NCI-H2227 treated with DMSO at 0.1 percent for 48 hours (cell line): ENCODE measurements at places on chromosomes 12 and 14.

DNA sequence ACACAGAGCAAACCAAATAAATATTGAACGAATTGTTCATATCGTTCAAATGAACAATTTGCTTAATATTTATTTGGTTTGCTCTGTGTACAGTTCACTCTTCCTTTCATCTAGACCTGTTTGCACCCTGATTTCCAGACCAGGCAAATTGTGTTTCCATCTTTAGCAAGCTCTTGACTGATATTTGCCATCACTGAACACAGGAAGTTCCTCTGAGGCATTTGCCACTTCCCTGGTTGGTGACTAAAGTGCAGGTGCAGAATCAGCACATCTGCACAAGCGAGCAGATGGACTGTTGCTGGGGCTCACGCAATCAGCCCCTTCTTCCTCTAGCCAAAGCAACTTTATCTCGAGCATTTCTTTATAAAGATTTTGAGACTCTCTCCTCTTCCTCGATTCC lies 112.9 kb downstream of the DAAM1 start:
- no peak for DNase-seq

GRCh38 chr12:40336573-40337199 lies 111.9 kb downstream of the LRRK2 start:
- DNase-seq, result no peak

GRCh38 chr12:15180325-15180724 lies 40.9 kb downstream of the RERG start:
- no peak for DNase-seq

GRCh38 chr12:108090107-108090899 lies 38.8 kb upstream of the WSCD2 start:
- DNase-seq, result no peak

DNA sequence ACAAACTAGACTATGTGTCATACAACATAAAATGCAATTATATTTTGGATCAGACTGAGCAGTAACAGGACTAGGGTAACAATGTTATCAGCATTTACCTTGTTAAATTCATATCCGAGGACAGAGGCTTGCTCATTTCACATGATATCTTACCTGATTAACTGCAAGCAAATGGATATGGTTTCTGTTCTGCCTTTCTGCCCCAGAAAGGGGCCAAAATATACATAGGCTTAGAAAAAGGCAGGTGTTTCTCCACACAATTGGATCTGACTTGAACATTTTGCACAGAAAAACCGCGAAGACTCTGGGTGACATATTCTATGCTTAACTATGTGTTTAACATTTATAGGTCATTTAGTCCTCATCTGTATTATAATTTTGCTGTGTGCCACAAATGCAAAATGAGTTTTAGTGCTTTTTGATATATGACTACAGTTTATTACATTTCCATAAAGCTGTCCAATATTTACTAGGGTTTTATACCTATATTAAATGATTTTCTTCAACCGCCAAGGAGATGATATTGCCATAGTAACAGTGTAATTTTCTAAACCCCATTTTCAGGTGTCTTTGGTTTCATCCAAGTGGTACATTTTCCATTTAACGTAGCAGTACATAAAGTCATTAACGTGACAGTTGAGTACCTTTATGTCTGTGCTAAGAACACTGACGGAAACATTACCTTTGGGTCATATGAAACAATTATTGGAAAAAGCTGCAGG lies 249.3 kb upstream of the KRR1 start:
- DNase-seq, result no peak

DNA sequence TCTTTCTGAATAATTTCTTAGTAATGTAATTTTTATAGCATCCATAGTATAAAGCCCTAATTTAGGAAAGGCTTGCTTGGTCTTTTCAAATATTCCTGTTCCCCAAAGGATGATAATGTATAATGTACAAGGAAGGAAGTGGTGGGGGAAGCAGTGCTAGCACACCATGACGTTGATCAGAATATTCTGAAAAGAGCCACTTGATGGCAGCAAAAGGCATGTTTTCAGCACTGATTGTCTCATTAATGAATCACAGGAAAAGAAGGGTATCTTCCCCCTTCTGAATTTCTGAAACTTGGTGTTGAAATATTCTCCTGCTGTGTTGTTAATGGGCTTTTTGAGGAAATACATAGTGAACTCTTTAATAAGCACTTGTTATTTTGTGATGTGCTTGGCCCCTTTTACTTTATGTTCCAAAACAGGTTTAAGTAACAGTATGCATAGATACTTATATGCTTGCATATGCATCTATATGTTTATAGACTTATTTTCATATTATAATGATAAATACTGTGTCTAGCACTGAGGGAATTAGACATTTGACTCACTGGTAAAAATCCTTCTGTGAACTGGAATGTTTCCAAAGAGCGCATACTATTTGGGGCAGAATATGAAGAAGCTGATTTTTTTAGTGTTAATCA lies 122.0 kb downstream of the TMEM117 start:
- DNase-seq, result no peak
